Fibroblast of skin of right biceps (primary cell): ENCODE measurements at places on chromosomes 1 and 21.

- no peak for DNase-seq
These were observed 1.8 kb downstream of the CDC42BPA start for GRCh38 chr1:227316456-227316855.

DNA sequence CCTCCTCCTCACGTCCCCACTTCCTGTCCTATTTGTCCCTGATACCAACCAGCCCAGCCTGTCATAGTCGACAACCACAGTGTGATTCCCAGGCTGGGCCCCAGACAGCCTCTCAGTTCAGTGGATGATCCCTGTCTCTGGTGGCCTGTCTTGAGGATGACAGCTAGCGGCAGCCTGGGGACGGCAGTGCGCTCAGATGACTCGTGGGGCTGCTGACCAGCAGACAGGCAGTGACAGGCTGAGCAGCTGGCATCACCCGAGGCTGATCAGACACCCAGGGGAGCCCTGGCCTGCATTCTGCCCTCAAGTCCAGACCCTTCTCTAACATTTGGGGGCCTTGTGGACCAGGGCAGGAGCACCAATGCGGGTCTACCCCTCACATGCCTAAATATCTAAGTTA, 21.0 kb downstream of the NKAIN1 start:
- DNase-seq = no peak

GRCh38 chr1:43144237-43144636, 27.9 kb downstream of the EBNA1BP2 start:
- peak; percentile 66 for DNase-seq

GRCh38 chr1:39167632-39168209, 36.8 kb upstream of the MACF1 start:
- no peak for DNase-seq

- no peak for DNase-seq
These were observed 130.5 kb downstream of the RHOU start for GRCh38 chr1:228865627-228866330.

DNA sequence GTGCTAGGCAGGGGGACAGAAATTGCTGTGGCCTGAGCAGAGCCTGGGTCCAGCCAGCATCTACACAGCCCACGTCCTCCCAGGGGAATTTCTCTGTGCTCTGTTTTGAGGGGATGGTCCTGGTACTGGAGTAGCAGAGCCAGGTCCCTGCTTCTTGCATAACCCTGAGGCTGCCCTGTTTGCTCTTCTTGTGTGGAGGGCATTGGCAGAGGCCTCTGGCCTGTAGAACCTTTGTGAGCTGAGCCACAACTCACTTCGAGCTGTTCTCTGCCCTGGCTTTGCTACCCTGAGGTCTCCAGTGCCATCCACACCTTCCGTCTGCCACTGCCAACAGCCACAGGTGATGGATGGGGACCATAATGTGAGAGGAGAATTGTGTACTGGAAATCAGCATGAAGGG, 101.9 kb downstream of the KCNJ15 start:
- no peak for DNase-seq

DNA sequence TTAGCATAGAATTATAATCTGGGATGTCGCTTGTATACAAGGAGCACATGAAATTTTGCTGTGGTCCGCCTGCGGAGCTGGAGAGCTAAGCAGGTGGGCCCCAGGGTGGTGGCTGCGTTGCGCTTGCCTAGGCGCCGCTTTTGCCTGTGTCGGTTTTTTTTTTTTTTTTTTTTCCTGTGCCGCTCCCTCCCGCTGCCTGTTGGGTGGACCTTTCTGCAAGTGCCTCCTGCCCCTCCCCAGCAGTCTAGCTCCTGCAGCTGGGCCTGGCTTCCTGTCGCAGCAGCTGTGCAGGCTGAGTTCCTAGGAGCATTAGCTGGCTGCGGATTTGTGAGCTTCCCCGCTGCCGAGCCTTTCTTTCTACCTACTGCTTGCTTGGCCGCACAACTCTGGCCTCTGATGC, 20.6 kb downstream of the PYHIN1 start:
- DNase-seq = no peak

GRCh38 chr1:112990271-112990670, 34.3 kb upstream of the SLC16A1 start:
- no peak for DNase-seq

DNA sequence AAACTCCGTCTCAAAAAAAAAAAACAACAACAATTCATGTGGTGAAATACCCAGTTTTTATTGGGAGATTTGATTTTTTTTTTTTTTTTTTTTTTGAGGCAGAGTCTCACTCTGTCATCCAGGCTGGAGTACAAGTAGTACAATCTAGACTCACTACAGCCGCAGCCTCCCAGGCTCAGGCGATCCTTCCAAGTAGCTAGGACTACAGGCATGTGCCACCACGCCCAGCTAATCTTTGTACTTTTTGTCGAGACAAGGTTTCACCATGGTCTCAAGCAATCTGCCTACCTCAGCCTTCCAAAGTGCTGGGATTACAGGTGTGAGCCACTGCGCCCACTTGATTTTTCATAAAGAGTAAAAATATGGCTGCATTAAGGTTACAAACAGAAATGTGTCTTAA, 15.4 kb downstream of the FAM76A start:
- no peak for DNase-seq

GRCh38 chr21:36526104-36526503, 46.2 kb upstream of the CLDN14 start:
- DNase-seq = no peak

GRCh38 chr1:43750083-43750482, 42.7 kb downstream of the ST3GAL3 start:
- no peak for DNase-seq

GRCh38 chr1:28796352-28797211, 15.4 kb upstream of the OPRD1 start:
- DNase-seq = no peak

DNA sequence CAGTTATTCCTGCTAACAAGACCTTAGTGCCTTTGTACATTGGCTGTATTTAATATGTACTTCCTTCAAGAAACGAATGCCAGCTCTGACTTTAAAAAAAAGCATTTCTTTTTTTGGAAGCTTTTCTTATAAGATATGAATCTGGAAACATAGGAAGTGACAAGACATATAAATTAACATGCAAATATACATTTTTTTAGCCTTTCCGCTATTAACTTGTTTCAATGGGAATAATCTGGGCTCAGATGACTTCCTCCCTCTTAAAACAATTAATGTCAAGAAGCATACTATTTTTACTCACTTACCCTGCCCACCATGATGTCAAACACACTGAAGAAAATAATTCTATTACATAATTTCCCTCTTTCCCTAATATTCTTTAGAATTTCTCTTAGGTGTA, 1.4 kb downstream of the DENND1B start:
- no peak for DNase-seq

DNA sequence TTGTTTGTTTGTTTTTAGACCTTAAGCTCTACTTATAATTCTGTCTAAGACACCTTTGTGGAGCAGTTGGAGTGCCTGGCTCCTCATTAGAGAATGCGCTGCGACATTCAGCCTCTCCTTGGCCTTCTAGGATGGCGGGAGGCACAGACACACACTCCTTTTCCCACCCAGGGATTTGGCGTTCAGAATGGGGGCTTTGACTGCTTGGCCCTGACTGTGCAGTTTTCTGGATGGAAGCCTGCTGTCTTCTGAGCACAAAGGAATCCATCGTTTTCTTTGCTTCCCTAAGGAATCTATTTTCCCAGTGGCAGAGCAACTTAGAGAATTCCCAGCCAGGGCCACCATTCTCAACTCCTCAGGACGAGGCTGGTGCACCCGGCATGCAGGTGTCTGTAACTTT, 83.6 kb downstream of the GALNT2 start:
- no peak for DNase-seq

GRCh38 chr1:219985169-219985568, 56.8 kb upstream of the SLC30A10 start:
- no peak for DNase-seq

- no peak for DNase-seq
These were observed 837 bp downstream of the UBASH3A start for GRCh38 chr21:42404539-42404938.

GRCh38 chr1:32618673-32619221, 31.6 kb downstream of the ZBTB8OS start:
- peak; percentile 11 for DNase-seq

GRCh38 chr1:183051546-183051945, 28.3 kb downstream of the LAMC1 start:
- no peak for DNase-seq

GRCh38 chr1:227947386-227947675, 401 bp downstream of the WNT9A start:
- no peak for DNase-seq

DNA sequence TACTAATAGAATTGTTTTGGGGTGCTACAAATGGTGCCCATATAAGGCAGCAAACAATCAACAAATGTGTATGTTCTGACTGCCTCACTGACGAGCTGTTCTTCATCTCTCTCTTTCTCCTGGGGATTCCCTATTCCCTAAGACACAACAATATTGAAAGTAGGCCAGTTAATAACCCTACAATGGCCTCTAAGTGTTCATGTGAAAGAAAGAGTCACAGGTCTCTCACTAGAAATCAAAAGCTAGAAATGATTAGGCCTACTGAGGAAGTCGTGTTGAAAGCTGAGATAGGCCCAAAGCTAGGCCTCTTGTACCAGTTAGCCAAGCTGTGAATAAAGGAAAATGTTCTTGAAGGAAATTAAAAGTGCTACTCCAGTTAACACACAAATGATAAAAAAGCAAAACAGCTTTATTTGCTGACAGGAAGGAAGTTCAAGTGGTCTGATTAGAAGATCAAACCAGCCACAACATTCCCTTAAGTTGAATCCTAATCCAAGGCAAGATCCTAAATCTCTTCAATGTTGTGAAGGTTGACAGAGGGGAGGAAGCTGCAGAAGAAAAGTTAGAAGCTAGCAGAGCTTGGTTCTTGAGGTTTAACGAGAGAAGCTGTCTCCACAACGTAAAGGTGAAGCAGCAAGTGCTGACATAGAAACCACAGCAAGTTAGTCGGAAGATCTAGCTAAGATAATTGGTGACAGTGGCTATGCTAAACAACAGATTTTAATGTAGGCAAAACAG, 26.3 kb downstream of the ATP2B4 start:
- no peak for DNase-seq

DNA sequence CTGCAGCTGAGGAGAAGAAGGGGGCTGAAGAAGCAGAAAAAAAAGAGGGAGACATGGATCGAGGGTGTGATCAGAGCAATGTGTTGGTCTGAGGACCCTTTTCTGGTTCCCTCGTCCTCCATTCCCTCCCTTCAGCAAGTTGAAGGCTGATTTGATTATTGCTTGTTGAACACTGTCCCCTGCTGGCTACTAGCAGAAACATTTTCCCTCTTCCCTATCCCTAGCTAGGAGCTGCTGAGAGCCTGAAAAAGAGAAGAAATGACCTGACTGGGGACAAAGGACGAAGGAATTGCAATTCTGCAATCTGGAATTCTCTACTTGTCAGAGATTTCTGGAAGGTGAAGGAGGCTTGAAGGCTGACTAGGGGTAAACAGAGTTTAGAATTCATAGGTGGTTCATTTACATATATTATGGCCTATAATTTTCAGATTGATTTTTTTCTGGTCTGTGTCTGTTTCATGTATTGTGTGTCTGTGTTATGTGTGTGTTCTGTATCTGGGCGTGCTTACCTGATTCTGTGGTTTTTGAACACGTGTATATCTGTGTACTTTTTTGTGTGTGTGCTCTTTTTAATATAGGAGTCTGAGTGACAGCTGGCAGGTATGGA, 9.8 kb downstream of the NHLH1 start:
- peak; percentile 67 for DNase-seq

- peak; percentile 84 for DNase-seq
These were observed 16.6 kb downstream of the MX1 start for GRCh38 chr21:41442481-41443186.

GRCh38 chr1:156860113-156860627, 495 bp upstream of the NTRK1 start:
- peak; percentile 42 for DNase-seq

GRCh38 chr1:201164645-201165044, 10.4 kb upstream of the TMEM9 start:
- peak; percentile 10 for DNase-seq

GRCh38 chr21:26055841-26056264, 114.7 kb downstream of the APP start:
- no peak for DNase-seq

DNA sequence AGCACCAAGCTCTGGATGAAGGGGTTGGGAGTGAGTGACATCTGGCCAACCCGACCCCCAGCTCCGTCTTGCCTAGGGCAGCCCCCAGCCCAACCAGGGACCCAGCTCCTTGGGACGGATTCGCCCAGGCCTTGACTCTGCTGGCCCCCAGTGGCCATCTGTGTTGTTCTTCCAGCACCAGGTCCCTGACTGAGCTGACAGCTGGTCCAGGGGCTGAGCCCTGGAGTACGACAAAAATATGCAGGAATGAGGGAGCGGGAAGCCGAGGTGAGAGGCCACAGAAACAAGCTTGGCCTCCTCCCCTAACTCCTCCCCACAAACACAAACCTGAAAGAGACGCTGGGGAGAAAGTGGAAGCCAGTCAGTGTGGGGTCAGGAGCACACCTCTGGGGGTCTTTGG, 55.0 kb upstream of the PAX7 start:
- DNase-seq = peak; percentile 13
